ENCODE measurements at places on chromosomes 2 and 18.

DNA sequence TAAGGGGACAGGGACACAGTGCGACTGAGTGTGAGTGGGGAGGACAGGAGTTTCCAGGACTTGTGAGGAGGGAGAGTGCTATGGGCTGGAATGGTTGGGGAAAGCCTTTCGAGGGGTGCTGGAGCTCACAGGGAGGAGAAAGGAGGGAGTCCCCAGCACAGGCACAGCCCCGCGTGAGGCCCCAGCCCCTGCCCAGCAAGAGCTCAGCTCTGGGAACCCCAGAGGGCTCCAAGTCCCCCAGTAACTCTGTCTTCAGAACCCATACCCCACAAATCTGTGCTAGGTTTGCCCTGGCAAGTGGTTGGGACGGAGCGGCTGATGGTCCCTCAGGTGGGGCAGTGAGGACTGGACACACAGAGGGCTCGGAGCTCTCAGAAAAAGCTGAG, 75.4 kb downstream of the SFXN5 start:
- DNase-seq = no peak

DNA sequence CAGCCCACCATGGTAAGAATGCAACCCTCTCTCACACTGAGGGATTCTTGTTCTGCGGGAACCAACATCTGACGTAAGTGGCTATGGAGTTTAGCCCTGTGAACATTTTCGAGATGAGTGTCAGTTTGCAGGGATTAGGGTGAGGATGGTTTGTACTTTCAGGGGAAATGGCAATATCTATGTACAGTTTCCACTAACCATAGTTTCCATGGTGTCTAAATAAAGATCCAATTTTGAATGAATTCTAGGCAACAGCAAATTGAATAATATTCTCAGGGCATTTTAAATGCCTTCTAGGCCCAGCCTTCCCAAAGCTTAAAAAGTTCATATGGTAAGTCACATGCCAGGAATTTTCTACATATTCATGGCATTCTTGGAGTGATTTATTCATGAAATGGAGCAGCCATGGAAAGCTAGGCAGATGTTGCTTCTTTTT, 105.4 kb upstream of the MMADHC start:
- no peak for DNase-seq

- no peak for DNase-seq
Observed at GRCh38 chr2:134314681-134315368, 61.0 kb downstream of the MGAT5 start.

GRCh38 chr2:72973566-72974435, 56.5 kb downstream of the EMX1 start:
- DNase-seq = peak; percentile 17

DNA sequence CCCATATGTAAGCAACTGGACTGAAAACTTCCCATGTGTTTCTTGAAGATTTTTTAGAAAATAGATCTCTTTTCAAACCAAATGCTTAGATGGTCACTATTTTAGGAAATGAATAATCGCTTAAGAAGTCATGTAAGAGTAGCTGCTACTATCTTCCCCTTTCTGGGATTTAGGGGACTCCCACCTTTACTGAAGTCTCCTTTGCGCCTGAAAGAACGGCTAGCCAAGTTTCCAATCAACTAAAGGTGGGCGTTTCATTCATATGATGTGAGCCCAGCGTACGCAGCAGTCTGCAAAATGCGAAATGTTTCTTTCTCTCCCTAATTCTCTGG, 1.1 kb downstream of the DIPK1C start:
- no peak for DNase-seq
